ENCODE measurements at places on chromosomes 7 and 10.
A peak's percentile ranks its signal among the peaks of the same experiment; 100 is the strongest.

DNA sequence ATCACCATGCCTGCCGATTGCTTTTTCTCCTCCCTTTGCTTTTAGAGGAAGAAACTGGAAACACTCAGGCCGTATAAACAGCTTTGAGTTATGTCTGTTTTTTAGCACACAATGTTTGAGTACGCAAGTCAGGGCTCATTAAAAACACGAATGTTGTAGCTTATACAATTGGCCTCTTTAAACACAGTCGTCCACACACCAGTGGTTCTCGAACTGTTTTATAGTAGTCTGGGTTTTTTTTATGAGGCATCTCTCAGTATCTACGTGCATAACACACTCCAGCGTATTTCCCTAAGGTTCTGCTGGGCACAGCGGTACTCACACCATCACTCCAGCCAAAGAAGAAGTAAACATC lies 13.4 kb upstream of the CARD11 start:
- DNase-seq: no peak

- peak; percentile 3 for DNase-seq
These were observed 119.8 kb downstream of the XRCC2 start for GRCh38 chr7:152556013-152556755.

DNA sequence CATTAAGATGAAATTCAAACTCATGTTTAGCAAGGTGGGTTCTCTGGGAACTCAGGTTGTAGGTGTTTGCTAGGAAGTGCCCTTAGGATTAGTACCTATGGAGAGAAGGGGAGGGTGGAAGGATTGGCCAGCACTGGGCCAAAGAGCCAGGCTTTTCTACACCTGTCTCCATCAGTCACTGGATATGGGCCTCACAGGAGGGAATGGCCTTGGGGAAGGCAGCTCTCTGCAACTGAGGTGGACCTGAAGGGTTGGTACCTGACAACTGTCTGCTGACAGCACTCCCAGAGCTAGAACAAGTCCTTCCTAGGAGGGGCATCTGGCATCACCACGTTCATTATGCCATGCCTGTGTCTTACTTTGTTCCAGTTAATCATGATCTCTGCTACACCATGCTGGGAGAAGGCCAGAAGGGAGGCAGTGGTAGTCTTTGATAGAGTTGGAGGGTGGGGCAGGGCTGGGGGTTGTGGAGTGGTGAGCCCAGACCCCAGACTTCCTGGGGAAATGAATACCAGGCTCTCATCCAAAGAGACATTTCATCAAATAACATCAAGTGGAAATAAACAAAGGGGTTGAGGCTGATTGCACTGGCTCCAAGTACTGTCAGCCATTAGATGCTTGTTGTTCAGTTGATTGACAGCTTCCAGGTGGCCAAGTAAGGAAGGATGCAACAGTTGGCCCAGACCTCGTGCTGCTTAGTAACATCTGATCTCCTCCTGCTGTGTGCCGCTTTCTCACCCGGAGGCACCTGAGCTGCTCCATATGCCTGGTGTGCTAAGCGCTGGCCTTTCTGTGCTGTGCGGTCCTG lies 70.6 kb upstream of the PIK3CG start:
- DNase-seq: no peak

DNA sequence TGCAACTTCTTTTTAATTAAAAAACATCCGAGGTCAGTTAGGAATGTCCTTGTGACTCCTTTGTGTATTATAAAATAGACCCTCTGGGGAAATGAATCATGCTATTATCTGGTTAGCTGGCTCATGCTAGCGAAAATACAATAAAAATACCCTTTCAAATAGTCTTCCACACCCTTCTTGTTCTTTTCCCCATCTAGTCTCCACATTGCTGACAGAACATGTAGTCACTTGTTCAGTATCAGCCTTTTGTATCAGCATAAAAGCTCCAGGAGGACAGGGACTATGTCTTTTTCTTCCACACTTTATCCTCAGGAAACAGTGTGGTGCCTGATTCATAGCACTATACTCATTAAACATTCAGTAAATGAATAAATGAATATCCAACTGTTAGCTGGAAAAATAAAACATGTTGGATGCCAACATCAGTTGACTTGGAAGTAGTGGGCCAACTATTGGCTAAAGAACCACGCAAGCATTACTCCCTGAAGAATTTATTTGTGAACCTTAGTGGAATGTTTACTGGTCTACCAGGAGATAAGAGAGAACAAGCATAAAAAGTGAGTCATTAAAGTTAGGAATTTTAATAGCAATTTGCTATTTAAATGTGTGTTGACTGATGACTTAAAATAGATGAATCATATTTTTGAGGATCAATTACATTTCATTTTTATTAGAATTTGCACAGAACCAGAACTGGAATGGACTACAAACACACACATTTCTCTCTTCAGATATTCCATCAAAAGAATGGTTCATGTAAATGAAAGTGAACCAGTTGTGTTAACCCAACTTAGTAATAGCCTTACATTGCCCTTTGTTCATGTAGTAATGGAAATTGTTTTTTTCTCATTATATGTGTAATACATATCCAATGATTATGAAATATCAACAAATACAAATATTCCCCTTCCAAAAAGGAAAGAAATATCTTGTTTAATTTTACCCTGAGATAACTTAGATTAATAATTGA lies 129.6 kb downstream of the DKK1 start:
- DNase-seq: peak; percentile 40

- DNase-seq: no peak
These were observed 1.1 kb upstream of the TNKS2 start for GRCh38 chr10:91797048-91797690.

GRCh38 chr10:18438361-18439126 lies 212.8 kb downstream of the NSUN6 start:
- DNase-seq: no peak

- DNase-seq: no peak
These were observed 563.9 kb upstream of the C7orf33 start for GRCh38 chr7:148026713-148027112.

DNA sequence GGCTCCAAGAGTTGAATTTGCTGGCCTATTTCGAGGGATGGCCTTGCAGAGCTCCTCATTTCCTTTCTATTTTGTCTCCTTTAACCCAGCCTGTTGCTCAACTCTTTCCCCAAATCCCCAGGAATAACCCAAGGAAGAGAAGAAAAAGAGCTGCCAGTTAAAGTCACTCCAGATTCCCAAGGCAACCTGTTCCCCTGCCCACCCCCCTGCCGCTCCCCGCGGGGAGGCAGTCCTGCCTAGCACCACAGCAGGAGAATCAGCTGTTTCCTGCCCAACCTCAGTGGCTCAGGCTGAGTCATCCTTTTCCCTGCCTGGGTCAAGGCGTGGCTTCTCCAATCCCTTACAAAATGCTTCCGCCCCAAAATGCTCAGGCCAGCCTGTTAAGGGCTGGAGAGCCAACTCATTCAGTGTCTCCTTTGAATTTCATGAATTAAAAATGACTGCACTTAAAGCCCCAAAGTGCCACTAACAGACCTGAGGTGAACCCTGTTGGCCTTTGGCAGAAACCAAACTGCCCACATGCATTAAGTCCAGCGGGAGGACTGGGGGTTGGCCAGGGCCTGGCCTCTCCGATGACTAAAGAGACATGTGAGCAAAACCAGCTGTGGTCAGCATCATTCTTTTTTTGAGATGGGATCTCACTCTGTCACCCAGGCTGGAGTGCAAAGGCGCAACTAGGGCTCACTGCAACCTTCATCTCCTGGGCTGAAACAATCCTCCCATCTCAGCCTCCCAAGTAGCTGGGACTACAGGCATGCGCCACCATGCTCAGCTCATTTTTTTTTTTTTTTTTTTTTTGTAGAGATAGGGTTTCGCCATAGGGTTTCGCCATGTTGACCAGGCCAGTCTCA lies 83.2 kb upstream of the KIF5B start:
- peak; percentile 96 for DNase-seq

GRCh38 chr7:6235029-6235871 lies 37.2 kb downstream of the CYTH3 start:
- no peak for DNase-seq

DNA sequence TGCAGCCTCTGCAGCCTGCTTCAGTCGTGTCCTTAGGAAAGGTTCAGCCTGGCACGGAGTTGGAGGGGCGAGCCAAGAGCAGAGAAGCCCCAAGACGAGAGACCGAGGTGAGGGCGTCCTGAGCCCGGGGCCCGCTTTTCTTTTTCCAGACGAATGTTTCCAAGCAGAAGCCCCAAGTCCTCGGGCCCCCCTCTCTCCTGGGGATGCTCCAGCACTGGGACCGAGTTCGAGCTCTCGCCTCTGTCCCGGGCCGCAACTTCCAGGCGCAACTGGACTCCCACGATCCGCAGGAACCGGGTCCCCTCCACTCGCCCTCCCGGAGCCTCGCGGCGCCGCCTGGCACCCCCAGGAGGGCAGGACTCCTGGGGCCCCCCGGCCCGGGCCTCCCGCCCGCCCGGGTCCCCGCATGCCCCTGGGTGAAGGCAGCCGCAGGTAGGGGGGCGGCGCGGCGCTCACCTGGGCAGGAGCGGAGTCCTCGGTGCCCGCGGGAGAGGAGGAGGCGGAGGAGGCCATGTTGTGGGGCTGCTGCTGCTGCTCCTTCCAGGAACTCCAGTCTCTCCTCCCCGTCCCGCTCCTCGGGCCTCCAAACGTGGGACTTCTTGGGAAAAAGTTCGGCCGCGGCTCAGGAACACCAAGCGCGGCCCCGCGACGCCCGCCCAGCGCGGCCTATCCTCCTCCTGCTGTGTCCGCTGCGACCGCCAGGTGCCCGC lies 45.3 kb upstream of the CDK1 start:
- DNase-seq: peak; percentile 51

DNA sequence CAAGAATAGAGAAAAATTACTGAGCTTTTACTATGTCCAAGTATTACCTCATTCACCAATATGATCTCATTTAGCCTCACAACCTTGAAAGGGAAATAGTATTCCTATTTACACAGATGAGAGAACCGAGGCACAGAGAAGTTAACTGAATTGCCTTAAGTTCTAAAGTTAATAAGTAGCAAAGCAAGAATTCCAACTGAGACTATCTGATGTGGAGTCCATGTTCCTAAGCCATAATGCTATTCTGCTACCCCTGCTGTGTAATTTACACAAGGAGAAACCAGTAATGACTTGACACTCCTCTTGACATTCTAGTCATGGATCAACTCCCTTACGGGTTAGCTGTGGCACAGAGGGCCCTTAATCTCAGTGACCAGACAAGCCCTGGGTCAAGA lies 60.7 kb downstream of the ABCB4 start:
- DNase-seq: peak; percentile 12

GRCh38 chr7:112361154-112361553 lies 89.1 kb upstream of the IFRD1 start:
- DNase-seq: no peak

DNA sequence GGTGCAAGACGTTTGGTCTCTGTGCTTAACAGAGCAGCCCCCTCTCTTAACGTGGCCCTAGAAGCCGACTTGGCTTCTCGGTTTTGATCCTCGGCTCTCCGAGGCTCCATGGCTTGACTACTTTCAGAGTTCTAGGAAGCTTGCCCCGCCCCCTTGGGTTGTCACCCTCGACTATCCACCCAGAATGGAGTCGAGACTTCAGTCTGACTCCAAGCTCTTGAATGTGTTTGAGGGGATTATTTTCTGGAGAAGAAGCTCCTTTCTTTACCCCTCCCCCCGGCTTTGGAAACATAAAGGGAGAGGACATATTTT lies 448 bp downstream of the SEC24C start:
- peak; percentile 76 for DNase-seq

GRCh38 chr7:22823142-22823497 lies 471 bp upstream of the TOMM7 start:
- no peak for DNase-seq

GRCh38 chr10:71408436-71409225 lies 11.9 kb downstream of the CDH23 start:
- DNase-seq: no peak

- DNase-seq: peak; percentile 96
These were observed at the start of gene NSMCE4A for GRCh38 chr10:121974535-121975294. TSS of gene NSMCE4A (minus strand) at chr10:121975217. CDS start at chr10:121975165, 52 bp downstream.

DNA sequence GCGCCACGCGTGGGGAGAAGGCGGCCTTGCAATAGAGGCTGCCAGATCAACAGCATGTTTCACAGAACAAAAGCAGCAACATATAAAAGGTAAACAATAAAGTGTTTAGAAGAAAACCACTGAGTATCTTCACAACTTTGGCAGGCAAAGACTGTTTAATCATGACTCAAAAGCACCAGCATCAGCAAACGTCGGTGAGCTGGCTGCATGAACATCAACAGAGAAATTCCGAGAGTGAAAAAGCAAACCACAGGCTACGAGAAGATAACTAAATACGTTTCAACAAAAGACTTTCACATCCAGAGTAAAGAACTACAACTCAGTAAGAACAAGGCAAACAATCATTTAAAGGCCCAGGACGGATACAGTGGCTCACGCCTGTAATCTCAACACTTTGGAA lies 172.0 kb downstream of the MAD1L1 start:
- peak; percentile 61 for DNase-seq

DNA sequence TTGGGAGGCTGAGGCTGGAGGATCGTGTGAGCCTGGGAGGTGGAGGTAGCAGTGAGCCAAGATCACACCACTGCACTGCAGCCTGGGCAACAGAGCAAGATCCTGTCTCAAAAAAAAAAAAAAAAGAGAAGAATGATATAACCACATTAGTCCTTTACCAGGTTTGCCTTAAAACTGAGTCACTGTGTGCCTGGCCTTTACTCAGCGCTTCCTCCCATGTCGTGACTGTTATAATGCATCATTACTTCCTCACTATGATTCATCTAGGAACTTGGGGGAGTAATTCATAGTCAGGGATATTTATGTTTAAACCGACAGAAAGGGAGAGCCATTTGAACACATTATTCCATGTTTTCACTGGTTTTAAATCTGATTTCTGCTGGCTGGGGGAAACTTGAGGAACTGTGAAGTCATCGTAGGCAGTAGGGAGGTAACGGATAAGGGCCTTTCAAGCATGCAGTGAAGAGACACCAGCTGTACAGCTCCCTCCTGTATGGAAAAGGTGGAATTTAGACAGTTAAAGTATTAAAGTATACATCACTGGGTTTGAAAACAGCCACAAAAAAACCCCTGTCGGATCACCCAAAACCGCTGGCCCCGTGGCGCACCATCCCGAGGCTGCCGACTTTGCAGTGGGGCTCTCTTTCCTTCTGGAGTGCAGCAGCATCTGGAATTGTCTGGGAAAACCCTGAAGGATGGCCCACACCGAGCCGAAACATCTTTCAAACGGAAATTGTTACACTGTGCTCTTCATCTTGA lies 119.8 kb downstream of the NKX6-2 start:
- DNase-seq: peak; percentile 89

DNA sequence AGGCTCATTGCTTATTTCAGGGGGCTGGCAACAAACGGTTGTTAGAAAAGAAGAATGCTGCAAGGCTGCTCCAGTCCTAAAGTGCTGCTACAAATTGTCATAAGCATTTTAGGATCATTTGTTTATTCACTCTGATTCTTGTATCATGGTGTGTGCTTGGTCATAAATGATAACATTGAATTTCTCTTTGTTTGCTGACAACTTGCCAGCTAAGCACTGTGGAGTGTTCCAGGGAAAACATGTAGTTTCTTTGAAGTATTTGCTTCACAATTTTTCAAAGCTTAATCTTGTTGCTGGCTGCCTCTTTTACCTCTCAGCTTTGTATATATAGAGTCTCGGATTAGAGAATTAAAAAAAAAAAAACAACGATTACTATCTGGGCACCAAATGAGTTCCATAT lies 263.0 kb downstream of the PHF14 start:
- no peak for DNase-seq

- DNase-seq: no peak
These were observed 45.0 kb upstream of the TFEC start for GRCh38 chr7:116075351-116076145.

Measured in AG20443 (cell line).